ENCODE measurements at places on chromosomes 16 and 17.
A peak's percentile ranks its signal among the peaks of the same experiment; 100 is the strongest.

DNA sequence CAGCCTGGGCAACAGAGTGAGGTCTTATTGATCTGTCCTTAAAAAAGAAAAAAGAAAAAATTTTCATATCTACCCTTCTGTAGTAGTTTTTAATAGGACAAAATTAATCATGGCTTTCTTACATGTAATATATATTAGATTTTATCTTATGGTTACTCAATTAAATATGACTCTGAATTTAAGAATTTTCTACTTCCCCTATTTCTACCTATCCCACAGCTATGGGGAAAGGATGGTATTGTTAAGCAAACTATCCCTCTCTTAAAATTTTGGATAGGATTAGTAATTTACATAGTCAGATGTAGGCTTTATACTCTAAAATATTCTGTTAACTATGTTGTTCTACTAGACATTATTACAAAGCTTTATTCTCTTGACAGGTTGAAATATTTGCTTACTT lies 62.5 kb downstream of the NQO1 start:
- no peak for DNase-seq

- DNase-seq, result no peak
Observed at GRCh38 chr16:9362050-9362449, 270.6 kb downstream of the HAPSTR1 start.

- DNase-seq, result no peak
Observed at GRCh38 chr17:3602499-3602898, 6.7 kb downstream of the TRPV1 start.

- DNase-seq, result no peak
Observed at GRCh38 chr16:23523321-23523720, 13.0 kb upstream of the GGA2 start.

DNA sequence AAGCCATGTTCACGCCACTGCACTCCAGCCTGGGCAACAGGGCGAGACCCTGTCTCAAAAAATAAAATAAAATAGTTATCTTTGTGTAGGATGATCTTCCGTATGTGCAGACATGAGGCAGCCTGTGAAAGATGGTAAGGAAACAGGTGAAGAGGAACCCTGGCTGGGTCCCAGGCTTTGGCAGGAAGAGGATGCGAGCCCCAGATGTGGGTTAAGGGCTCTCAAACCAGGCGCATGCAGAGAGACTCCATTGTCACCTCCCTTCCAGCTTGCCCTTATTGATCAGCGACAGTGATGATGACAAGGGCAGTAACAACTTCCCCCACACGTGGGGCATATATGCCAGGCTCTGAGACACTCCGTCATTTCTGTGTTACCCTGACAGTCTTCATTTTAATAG lies 106.8 kb downstream of the GNAO1 start:
- DNase-seq, result no peak

- DNase-seq, result no peak
Observed at GRCh38 chr16:83501481-83501880, 306.3 kb upstream of the HSBP1 start.

DNA sequence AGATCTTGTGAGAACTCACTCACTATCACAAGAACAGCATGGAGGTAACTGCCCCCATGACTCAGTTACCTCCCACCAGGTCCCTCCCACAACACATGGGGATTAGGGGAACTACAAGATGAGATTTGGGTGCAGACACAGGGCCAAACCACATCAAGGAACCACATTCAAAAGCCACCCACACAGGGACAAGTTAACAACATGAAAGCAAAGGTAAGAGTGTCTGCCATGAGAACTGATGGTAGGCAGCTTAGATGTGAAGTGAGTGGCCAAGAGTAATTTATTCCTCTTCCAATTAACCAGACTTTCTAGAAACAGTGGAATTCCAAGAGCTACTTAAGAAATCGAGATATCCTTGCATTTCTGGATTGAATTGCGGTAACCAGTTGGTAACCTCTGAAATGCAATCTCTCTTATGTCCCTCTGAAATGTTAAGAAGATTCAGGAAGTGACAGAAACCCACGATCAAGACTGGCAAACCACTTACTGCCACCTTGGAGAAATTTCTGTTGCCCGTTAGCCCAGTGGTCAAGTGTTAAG lies 167.4 kb upstream of the CACNG5 start:
- peak; percentile 22 for DNase-seq

DNA sequence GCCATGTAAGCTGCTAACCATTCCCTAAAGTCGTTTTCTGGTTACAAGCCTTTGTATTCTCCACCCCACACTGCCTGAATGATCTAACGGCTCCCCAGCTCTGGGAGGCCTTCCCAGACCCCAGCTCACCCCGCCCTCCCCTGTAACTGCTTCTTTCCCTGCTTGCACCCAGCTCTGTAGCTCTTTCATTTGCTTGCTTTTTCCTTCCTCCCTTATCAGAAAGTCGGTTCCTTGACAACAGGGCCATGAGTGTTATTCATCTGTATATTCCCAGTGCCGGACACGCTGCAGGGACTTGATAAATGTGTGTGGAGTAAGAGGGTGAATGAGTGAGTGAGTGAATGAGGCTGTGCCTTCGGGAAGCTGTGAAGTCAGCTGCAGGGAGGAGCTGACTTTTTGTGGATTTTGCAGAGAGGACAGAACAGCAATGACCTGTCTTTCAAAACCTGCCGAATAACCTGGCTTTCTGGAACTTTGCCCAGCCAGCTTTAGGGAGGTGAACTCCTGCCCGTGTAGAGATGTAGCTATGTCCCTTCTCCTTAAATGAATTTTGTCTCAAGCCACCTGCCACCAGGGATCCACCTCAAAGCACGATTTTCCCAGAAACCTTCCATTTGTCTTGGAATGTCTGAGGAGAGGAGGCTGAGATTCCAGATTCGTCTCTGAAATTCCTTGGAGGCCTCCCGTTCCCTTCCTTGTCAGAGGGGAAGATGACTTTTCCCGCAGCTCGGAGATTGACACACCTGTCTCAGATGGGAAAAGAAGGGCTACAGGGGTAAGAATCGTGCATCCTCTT lies 20.0 kb upstream of the CACNG4 start:
- no peak for DNase-seq

DNA sequence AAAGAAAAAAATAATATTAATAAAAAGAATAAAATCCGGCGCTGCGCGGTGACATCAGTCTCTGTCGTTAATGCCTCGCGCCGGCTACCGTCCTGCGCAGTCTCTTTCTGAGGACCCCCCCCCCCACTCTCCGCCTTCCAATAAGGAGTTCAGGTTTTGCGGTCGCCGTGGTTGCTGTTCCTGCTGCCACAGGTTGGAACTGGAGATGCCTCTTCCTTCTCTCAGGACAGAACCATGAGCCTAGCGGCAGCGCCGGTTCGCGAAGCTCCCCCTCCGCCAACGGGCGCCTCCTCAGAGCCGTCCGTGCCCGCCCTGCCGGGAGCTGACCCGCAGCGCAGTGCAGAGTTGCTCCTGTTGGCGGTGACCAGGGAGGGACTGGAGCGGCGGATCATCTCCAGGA lies 2093.4 kb downstream of the TP53TG3F start:
- no peak for DNase-seq

GRCh38 chr16:30018731-30019158 lies 4.3 kb upstream of the C16orf92 start:
- no peak for DNase-seq

DNA sequence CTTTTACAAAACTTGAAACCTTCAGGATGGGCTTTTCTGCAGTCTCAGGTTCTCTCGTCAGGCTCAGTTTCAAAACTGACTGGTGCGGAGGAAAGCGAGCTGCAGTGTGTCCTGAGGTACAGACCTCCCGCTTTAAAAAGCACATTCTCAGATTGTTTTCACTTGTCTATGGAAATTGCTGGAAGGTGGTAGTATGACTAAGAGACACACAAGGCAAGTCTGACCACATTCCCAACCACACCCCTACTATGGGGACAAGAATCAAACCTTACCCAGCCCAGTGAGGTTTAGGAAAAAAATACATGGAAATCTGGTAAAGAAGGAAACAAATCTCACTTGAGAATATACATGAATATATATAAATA lies 18.2 kb downstream of the SRP68 start:
- no peak for DNase-seq

DNA sequence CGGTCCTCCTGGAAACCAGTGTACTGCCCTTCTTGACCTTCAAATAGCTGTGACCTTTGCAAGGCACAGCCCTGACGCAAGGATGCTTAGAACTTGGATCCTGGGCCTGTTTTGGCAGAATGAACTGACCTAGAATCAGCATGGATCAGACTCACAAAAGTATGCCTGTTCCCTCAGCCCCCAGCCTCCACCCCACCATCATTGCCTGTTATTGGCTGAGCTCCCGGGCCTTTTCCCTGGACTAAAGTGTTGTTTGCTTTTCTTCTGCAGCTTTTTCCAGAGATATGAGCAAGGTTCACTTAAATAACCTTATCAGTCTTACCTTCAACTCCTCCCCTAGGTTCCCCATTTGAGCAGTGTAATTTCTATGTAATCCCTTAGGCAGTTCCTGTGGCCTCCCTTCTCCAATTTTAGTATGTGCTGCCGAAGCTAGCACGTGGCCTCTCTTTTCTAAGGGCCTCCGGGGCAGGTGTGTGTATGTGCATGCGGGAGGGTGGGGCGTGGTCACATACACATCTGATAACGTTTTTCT lies 347.4 kb downstream of the MAF start:
- DNase-seq, result no peak

DNA sequence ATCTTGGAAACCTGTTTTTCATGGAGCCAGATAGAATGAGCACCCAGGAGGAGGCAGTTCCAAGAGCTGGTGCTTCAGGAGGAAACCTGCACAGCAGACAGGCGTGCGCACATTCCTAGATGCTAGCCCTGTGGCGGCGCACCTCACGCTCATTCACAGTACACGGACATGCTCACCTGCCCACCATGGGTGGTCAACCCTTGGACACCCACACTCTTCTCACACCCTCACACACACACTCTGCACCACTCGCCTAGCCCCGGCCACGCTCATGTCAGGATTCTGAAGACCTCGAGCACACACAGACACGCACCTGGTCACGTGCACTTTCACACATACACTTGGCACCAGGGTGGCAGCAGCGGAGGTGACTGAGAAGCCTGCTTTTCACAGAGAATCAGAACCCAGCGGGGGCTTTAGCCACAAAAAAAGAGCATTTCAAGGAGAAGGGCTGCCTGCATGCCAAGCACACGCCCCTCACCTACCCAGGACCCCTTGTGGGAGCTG lies 28.6 kb downstream of the RAI1 start:
- DNase-seq, result no peak

GRCh38 chr17:81382851-81383250 lies 12.4 kb upstream of the BAHCC1 start:
- DNase-seq, result no peak

DNA sequence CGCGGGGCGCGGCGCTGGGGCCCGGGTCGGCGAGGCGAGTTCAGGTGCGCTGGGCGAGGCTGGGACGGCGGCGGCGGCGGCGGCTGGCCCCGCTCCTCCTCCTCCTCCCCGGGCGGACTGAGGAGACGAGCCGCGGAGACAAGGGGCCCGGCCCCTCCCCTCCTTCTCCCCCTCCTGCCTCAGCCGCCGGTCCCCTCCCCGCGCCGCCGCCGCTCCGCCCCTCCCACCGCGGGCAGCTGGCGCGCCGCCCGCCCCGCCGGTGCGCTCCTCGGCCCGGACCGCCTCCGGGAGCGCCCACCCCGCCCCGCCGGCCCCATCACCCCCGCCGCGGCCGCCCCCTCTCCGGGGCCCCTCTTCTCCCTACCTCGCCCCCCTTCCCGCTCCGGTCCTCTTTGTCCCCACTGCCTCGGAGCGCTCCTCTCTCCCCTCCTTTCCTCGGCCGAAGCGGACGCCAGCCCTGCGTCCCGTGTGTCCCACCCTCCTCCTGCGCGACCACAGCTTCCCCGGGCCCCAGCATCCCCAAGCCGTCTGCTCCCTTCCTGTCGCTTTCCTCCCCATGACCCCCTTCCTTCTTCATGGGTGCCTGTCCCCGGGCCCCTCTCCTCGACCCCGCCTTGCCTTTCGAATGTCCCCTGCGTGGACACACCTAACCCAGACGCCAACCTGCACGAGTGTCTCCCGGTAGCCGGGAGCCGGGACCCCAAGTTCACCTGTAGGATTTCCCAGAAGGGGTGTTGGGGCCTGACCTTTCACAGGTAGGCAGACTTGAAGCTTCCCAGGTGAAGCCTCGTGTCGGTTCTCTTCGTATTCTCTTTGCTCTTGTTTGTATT lies at the start of gene TOX3:
TSS of gene TOX3 (minus strand) at position 140 of the 830 bp plus-strand sequence. CDS start 420 bp downstream, outside the sequence.
- DNase-seq, result no peak

DNA sequence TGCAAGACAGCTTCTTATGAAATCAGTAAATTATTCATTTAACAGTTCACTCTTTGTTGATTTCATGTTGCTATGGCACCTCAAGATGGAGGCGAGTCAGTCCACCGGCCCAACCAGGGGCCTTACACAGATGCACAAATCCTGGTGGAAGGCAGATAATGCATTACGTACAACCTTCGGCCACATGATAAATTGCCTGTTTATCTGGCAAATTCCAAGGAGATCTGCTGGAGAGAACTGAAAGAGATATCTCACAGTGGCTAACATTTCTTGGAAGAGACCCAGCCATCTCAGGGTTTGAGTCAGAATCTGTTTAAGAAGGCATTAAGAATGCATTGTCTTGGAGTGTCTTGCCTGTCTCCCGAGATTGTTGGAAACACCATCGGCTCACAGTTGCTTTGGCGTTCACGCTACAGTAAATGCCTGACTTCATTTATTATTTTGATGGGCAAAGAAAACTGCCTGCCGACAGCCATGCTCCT lies 225.6 kb downstream of the MSI2 start:
- DNase-seq, result no peak

DNA sequence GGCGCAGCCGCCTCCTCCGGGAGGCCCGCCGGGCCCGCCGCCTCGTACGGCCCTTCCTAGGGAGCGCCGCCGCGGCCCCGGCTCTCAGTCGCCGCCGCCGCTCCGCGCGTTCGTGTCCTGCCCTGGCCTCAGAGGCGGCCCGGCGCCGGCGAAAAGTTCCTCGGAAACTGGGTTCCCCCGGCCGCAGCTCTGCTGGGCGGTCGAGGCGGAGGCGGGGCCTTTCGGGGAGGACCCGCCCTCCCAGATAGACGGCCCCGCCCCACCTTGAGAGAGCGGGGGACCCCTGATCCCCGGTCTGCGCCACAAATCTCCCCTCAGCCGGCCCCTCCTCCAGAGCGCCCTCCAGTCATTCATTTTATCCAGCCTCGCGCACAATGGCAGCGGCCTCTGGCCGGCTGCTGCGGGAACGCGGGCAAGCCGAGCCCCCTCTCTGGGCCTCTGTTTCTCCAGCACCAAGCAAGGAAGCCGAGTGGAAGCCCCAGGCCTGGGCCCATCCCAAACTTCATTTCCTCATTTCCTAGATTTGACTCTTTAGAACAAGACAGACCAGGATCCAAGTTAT lies at the start of gene SREBF1:
TSS of gene SREBF1 (minus strand) at position 169 of the 562 bp plus-strand sequence. CDS start 169 bp downstream, outside the sequence.
- DNase-seq, result peak; percentile 44

DNA sequence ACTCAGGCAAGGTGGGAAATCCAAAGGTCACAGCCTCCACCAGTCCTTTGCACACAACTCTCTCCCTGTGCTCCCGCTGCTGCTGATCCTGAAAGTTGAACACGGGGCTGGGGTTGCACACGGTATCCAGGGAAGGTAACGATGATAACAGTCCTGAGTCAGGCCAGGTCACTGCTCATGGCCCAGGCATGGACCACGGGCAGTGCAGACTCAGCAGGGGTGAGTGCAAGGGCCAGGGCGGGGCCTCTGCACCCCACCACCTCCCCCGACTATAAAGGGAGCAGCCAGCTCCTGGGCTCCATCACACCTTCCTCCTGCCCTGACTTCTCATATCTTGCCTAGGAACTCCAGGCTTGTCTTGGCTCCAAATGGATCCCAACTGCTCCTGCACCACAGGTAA lies at the start of gene MT1B:
TSS of gene MT1B (plus strand) at position 301 of the 400 bp plus-strand sequence. CDS start at position 369, 68 bp downstream.
- no peak for DNase-seq
